AG09309 (cell line): ENCODE measurements at places on chromosomes 12 and 14.
A peak's percentile ranks its signal among the peaks of the same experiment; 100 is the strongest.

DNA sequence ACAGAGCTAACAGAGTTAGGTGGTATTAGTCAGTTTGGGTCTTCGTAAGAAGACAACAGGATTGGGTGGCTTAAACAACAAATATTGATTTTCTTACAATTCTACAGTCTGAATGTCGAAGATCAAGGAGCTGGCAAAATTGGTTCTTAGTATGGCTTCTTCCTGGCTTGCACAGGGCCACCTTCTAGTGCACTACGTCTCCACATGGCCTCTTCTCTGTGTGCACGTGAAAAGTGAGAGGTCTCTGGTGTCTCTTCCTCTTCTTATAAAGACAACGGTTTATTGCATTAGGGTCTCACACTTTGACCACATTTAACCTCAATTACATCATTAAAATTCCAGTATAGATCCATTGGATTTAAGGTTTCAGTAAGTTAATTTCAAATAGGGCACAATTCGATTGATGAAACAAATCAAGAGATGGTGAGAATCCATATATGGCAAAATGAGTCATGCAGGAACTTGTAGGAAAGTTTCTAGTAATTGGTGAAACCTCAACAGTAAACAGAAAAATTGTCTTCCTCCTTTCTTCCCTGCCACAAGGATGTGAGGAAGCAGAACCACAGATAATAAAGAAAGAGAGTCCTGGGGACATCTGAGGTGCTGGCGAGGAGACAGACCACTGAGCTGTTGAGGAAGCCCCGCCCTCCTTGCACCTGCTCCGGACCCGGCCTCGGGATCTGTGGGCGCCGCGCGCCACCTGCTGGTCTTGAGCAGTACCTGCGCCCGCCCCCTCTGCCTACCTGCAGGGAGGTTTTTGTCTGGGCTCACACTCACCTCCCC is 846.7 kb downstream of the TMEM121 start:
- DNase-seq: no peak

DNA sequence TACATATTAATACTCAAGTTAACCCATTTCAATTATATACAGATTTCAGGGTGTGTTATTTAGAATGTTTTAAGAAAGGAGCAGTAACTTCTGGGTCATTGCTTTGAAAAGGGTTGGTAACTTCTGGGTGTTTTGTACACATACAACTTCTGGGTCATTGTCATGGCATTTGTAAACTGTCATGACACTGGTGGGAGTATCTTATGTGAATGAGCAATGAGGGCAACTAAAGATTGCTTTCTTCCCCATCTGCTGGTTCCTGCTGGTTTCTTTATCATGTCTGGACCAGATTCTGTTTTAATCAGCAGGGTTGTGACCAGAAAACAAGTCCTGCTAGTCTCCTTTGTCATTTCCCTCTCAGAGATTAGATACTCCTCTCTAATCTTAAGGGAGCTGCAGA is 713.3 kb downstream of the LRFN5 start:
- no peak for DNase-seq

- DNase-seq: no peak
Observed at GRCh38 chr12:12240662-12241340, 26.0 kb downstream of the LRP6 start.

GRCh38 chr12:1857821-1858220 is 37.5 kb downstream of the LRTM2 start:
- no peak for DNase-seq

DNA sequence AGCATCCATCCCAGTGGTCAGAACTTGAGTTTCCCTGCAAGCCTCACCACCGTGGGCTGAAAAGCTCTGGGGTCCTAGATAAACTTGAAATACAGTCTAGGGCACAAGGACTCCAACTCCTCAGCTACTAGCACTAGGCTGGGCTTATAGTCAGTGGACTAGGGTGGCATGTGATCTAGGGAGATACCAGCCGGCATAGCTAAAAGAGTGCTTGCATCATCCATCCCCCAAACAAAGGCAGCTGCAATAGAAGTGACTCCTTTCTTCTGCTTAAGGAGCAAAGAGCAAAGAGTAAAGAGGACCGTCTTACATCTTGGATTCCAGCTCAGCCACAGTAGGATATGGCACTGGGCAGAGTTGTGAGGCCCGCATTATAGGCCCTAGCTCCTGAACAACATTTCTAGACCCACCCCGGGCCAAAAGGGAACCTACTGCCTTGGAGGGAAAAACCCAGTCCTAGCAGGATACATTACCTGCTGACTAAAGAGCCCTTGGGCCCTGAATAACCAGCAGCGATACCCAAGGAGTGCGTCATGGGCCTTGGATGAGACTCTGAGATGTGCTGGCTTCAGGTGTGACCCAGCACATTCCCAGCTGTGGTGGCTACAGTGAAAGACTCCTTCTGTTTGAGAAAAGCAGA is 17.9 kb upstream of the SOS2 start:
- no peak for DNase-seq

GRCh38 chr14:79167957-79168356 is 997.8 kb downstream of the NRXN3 start:
- no peak for DNase-seq

DNA sequence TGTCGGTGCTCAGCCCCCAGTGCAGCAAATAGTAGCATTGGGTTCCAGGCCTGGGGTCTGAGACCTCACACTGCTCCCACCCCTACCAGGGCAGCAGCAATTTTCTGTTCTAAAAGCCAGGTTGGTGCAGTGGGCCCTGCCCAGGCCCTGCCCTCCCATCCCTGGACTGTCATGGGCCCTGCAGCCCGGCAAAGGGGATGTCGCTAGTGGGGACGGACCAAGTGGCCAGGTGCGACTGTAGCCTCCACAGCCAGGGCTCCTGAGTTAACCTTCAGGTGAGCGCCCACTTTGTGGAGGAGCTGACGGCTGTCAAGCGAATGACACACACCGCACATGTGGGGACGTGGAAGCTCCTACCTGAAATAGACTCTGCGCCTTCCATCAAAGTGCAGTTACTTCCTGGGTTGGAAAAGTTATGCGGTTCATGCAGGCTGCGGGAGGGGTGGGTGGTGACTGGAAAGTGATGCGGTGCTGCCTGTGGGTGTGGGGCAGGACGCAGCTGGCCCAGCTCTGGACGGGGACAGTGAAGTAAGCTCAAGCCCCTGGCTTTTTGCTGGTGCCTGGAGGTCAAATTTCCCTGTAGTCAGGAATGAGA is 1.5 kb downstream of the INF2 start:
- DNase-seq: no peak

- no peak for DNase-seq
Observed at GRCh38 chr12:11565752-11566151, 83.7 kb upstream of the ETV6 start.

DNA sequence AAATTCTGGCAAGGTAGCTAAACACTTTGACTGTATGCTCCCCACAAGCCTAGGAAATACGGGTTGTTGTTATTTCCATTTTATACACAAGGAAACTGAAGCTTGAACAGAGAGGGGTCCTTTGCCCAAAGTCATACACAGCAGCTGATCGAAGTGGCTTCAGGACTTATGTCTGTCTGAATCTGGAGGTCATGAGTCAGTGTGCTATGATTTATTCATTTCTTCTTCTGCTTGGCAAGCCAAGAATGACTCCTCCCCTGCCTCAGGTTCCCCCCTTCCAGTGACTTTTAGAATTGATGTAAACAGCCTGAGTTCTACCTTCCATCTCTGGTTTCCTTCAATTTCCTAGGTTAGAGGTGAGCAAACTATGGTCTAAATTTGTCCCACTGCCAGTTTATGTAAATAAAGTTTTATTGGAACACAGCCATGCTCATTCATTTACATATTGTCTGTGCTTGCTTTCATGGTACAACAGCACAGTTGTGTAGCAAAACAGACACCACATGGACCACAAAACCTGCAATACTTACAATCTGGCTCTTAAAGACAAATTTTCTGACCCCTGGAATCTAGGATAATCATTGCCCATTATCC is 34.9 kb upstream of the WSCD2 start:
- no peak for DNase-seq

- DNase-seq: no peak
Observed at GRCh38 chr12:4450551-4451112, 5.0 kb upstream of the FGF6 start.

GRCh38 chr12:54377797-54378515 is 6.6 kb downstream of the ZNF385A start:
- DNase-seq: no peak

DNA sequence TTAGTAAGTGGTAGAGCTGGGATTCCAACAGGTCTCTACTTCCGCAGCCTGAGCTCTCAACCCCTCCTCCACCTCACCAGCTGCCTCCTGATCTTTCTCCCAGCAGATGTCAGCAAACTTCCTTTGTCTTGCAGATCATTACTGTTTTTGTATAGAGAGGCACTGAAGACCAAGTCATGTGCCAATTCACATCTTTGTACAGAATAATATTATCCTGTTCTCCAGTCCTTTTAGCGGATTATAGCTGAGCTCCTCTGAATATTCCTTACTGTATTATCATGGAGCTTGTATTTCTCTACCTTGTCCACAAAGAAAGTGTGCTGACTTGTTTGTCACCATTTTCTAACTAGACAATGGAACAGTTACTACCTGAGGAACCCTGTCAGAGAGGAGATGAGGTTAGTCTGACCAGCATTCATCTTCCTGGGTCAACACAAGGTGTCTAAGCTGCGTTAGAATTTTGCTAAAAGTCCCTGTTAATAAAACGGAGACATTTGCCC is 142.3 kb upstream of the ARHGAP5 start:
- no peak for DNase-seq

GRCh38 chr12:39344926-39345325 is 98.0 kb downstream of the KIF21A start:
- no peak for DNase-seq

- DNase-seq: peak; percentile 7
Observed at GRCh38 chr14:54535126-54535525, 25.4 kb downstream of the CGRRF1 start.

DNA sequence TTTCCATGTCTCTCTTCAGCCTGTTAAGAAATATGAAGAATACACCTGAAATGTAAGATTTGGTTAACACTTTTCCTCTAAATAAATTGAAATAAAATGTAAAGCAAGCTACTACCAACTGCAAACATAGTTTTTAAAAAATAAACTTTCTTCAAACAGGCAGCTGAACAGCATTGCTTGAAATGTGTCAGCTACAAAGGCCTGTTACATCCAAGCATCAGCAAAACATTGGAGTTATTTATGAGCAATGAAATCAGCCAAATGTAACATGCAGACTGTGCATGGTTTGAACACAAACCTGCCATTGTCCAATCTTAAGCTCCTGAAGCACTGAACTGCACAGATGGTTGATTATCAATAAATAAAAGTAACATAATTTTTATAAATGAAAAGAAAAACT is 291.3 kb downstream of the ACSS3 start:
- DNase-seq: no peak

GRCh38 chr14:56131004-56131864 is 13.0 kb downstream of the PELI2 start:
- DNase-seq: no peak

DNA sequence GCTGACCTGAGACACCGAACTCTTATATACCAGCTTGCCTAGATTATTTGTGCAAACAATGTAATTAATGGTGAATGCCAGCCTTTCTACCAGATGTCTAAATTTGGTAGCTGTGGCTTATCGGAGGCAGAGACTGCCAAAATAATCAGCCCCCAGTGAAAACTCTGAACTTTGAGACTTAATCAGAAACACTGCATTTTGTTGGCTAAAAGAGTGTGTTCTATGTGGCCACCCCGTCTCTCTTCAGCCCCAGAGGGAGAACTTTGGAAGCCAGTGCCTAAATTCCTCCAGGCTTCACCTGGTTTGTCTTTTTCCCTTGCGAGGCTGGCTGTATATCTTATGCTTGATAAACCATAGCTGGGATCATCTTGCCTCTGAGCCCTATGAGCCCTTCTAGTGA is 90.1 kb downstream of the LMNTD1 start:
- DNase-seq: no peak

GRCh38 chr14:69317102-69317755 is 57.3 kb downstream of the GALNT16 start:
- peak; percentile 96 for DNase-seq

GRCh38 chr14:34874386-34875030 is 652 bp downstream of the BAZ1A start:
- DNase-seq: no peak

DNA sequence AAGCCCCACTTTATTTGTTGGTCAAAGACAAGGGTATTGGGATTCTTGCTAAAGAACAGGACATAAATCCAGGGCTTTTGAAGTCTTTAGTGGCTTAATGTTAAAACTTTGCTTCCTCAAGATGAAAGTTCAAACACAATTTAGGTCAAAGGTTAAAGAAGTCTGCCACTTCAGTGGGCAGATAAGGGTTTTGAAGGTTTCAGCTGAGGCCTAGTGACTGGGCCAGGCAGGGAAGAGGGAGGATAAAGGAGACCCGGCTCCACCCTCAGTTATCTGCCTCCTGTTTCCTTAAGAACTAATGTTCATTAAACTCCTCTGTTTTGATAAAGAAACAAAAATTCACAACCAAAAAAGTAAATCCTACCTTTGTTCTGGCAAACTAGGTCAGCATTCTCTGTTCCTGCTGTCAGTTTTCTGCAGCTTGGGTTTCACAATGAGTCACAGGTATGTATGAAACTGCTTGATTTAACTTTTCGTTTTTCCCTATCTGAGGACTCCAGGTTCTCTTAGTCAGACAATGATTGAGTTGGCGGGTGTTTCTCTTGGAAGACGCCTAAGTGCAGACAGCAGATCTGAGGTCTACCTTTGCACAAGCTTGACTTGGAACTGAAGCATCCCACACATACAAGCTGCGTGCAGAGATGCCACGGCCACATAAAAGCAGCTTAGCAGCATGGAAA is 208.3 kb downstream of the EXOC5 start:
- no peak for DNase-seq

DNA sequence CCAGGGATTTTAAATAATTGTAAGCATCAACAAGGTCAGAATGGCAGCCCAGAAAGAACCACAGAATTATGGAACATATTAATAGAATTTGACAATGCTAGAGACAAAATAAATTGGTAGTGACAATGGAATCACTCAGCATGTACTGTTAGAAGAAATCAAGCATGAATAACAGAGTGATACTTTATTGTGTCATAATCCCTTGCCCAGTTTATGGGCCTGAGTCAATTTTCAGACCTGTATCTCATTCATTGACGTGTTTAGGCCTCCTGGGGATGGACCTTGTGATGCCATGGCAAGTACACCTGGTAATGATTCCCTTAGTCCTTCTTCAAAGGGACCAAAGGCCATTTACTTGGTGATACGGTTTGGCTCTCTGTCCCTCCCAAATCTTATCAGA is 12.8 kb upstream of the CCDC91 start:
- no peak for DNase-seq

DNA sequence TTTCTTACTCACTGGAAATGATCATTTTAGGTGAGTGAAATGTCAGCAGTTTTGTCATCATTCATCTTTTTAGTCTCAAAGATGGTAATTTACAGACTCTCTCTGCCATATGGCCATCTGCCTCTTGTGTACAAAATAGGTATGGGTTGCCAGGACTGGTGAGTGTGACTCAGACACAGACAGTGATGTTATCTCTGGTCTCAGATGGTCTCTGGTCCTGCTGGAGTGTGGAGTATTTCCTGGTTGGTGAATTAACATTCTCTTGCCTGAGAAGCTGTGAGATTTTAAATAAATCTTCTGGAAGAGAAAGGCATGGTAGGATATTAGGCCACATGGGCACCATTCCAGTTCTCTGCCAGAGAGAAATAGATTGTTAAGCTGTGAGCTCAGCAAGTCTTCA is 207.0 kb downstream of the ATP23 start:
- DNase-seq: peak; percentile 5
